Activated T-cell treated with anti-CD3 and anti-CD28 coated beads, Interleukin-2, amount 50 U/mL, for 72 hours (primary cell): ENCODE measurements at places on chromosomes 3 and 15. TPM values are rescaled to one million over a fixed set of nuclear protein-coding genes. Genes with fewer than 3 reads are reported as not detected.

The ADGRG7 gene
- not detected for total RNA-seq

The GOLGA8G gene
- total RNA-seq: not detected

The DYNC1LI1 gene
- total RNA-seq: 31.1 TPM

The GABRR3 gene
- not detected for total RNA-seq

The HYPK gene
- total RNA-seq: 10.3 TPM

The ISLR2 gene
- total RNA-seq: not detected

The DPH6 gene
- 8.8 TPM for total RNA-seq

The ARPIN gene
- not detected for total RNA-seq

The SLC15A2 gene
- 2.4 TPM for total RNA-seq

The CTNNB1 gene
- 93.3 TPM for total RNA-seq

The EIF2A gene
- 149 TPM for total RNA-seq

The UBAP1L gene
- 5.2 TPM for total RNA-seq

The CAMK2N2 gene
- total RNA-seq: 0.24 TPM

The LRRC31 gene
- total RNA-seq: not detected

The DPP8 gene
- total RNA-seq: 36.1 TPM

The CORO2B gene
- 0.07 TPM for total RNA-seq

The DUOX2 gene
- 0.14 TPM for total RNA-seq

The FAM3D gene
- total RNA-seq: not detected

The FOXB1 gene
- total RNA-seq: 6.0 TPM

The ERICH6 gene
- total RNA-seq: not detected

The C3orf22 gene
- not detected for total RNA-seq

The CISH gene
- total RNA-seq: 242 TPM

The OR5K1 gene
- total RNA-seq: not detected

The SI gene
- total RNA-seq: not detected

The RBP2 gene
- total RNA-seq: not detected

The STRA6 gene
- 0.43 TPM for total RNA-seq

The FBXL2 gene
- not detected for total RNA-seq

The DMXL2 gene
- total RNA-seq: 8.8 TPM

The STXBP5L gene
- not detected for total RNA-seq

The GPR156 gene
- total RNA-seq: not detected

The DISP2 gene
- 0.34 TPM for total RNA-seq

The TMEM212 gene
- not detected for total RNA-seq

The GOLGA8T gene
- total RNA-seq: 0.19 TPM

The FEZF2 gene
- total RNA-seq: not detected

The CLRN1 gene
- total RNA-seq: not detected

The GPR87 gene
- total RNA-seq: 0.70 TPM

The SCG3 gene
- total RNA-seq: not detected

The THRB gene
- total RNA-seq: not detected
